ENCODE measurements at places on chromosomes 5 and 9.
A peak's percentile ranks its signal among the peaks of the same experiment; 100 is the strongest.

- no peak for DNase-seq
Measured at GRCh38 chr5:2917093-2917492, 165.6 kb upstream of the IRX2 start.

GRCh38 chr9:110537841-110538646, 41.5 kb downstream of the SVEP1 start:
- peak; percentile 84 for DNase-seq

GRCh38 chr5:77987331-77987730, 211.2 kb upstream of the TBCA start:
- no peak for DNase-seq

DNA sequence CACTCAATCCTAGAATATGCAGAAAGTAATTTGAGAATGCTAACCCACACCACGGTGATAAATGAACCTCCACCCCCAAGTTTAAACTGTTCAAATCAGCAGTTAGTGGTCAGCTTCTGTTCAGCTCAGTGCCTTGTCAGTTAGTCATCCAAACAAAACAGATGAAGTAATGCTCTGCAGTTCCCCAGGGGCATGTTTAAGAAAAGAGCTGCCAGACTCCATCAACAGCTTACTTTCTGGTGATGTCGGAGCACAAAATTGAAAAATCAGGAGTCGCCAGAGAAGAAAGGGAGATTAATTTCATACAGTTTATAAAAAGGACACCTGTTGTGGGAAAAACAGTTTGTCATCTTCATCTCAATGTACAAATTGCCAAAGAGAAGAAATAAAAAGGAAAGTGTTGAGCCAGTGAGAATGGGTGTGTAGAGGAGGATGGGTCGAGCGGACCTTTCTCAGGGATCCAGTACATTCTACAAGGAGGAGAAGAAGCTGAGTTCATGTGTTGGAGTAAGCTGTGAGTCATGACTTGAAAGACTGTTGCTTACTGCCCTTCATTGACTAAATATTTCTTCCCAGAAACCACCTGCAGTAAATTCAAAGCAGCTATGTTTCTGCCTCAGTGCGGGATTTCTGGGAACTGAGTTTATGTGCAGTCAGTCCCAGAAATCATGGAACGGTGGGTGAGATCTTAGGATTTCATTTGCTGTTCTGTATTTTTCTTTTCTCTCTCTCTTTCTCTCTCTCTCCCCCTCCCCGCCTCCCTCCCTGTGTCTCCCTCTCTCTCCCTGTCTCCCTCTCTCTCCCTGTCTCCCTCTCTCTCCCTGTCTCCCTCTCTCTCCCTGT, 13.7 kb downstream of the TRIO start:
- peak; percentile 96 for DNase-seq

DNA sequence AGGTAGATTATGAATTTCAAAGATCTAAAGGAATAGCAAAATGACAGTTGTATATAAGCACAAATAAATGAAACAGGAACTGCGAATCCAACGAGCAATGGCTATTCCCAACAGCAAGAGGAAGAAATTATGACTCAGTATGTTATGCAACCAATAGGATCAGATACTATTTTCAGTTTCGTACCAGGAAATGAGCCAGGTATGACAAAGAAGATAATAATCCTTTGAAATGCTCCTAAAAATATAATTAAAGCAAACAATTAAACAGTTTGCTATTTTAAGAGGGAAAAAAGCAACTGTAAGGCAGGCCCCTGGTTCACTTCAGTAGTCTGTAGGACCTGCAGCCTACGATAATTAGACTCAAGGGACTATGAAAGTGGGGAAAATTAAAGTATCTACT, 58.9 kb downstream of the AUH start:
- peak; percentile 97 for DNase-seq
